ENCODE measurements at places on chromosomes 4 and X. TPM values are rescaled to one million over a fixed set of nuclear protein-coding genes. Genes with fewer than 3 reads are reported as not detected.
A peak's percentile ranks its signal among the peaks of the same experiment; 100 is the strongest.

GRCh38 chr4:133186210-133186609 is 37.1 kb downstream of the PCDH10 start:
- no peak for DNase-seq

DNA sequence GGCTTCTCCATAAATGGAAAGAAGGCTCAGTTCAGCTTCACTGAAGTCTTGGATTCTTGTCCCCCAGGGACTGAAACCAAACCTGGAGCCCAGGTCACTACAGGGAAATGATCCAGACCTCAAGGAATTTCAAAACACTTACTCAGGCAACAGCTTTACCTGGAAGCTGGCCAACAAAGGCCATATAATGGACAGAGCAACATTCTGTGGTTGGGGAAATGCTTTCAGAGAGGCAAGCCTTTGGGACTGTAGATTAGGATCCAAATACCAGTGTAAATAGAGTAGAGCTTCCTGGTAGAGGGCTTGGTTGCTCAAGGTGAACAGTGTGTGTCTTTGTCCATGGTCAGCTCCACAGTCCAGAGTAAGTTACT is 57.0 kb upstream of the PROM1 start:
- peak; percentile 80 for DNase-seq

DNA sequence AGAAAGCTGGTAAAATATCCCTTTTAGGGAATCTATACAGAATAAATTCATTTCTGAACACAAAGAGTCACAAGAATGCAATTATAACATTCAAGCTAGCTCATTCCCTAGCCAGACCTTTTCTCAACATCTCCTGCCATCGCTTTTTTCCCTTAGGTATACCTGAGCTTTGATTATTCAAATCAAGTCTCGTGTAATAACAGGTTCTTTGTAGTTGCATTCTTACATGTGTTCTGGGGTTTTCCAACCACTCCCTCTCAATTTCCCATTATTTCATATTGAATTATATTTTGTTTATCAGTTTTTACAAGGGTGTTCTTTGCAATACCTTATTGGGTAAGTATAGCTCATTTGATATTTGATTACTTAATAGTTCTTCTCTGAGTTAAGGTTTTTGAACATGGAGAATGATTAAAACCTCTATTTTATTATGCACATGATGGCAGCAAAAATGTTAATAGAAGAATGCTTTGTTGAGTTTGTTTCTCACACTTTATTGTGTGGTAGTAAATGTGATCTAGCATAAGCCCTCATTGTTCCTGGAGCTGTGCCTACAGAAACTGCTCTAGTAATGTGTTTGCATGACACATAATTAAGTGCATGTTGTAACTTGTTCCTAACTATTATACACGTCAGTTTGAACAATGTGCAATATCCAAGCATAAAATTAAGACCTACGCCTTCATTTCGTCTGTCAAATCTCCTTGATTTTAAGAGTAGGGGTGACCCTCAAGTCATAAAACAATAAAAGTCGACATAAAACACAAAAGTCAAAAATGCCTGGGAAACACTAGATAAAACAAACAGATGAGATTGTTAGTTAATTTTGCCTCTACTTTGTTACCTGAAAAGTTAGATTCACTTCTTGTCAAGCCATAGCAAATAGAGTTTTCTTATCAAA is 124.0 kb upstream of the POF1B start:
- DNase-seq = no peak

The PPP1R3F gene
- total RNA-seq = 14.7 TPM

The RS1 gene
- not detected for total RNA-seq

DNA sequence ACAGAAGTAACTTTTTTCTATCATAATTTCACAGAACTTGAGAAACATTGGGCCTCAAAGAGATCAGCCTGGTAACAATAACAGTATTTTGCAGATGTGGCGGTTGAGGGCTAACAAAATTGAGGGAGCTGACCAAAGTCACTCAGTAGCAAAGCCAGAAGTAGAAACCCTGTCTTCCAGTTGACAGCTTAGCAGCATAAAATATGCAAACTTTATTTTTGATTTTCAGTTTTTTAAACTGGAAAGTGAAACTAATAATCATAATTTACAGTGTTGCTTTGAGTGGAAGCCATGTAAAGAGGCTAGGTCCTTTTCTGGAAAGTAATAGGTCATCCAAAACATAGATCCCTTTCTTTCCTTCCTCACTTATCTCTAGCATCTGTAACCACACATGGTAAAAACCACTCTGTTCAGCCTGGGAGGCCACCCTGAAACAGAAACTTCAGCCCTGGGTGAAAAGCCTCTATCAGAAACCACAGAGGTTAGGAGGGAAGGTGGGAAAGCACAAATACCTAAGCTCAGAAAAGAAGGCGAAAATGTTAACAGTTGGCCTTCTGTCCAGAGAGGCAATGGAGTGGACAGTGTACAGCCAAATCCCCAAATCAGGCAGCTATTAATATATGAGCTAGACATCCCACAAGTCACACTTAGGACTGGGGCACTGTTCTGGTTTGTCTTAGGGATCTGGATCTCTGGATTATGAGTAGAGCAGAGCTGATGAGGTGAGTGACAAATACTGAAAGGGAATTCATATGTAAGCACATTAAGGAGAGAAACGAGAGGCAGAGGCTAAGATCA is 61.1 kb upstream of the ARSJ start:
- DNase-seq = peak; percentile 8

The TNIP3 gene
- total RNA-seq = not detected

The SLC34A2 gene
- total RNA-seq = 12.8 TPM

The PABPC5 gene
- not detected for total RNA-seq

- DNase-seq = peak; percentile 94
These were observed at the start of gene SPIN3 for GRCh38 chrX:56995271-56995994. TSS of gene SPIN3 (minus strand) at chrX:56995541. CDS start at chrX:56994947, 594 bp downstream.

GRCh38 chr4:123246085-123246484 is 150.5 kb upstream of the SPRY1 start:
- DNase-seq = no peak

DNA sequence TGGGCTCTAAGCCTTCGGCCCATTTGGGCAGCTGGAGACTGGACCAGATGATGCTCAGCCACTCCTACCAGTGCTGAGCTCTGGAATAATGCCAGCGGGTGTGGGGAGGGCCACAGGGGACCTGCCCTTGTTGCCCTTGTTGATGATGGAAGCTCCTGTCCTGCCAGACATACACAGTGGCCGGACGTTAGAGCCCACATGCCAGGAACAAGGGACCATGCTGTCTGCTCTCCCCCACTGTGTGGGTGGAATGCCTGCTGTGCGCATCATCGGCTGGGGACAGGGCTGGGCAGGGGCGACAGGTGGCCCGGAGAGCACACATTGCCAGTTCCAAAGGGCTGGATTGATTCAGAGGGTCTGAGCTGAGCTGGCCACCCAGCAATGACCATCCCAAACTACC is 2.0 kb downstream of the ABLIM2 start:
- no peak for DNase-seq

DNA sequence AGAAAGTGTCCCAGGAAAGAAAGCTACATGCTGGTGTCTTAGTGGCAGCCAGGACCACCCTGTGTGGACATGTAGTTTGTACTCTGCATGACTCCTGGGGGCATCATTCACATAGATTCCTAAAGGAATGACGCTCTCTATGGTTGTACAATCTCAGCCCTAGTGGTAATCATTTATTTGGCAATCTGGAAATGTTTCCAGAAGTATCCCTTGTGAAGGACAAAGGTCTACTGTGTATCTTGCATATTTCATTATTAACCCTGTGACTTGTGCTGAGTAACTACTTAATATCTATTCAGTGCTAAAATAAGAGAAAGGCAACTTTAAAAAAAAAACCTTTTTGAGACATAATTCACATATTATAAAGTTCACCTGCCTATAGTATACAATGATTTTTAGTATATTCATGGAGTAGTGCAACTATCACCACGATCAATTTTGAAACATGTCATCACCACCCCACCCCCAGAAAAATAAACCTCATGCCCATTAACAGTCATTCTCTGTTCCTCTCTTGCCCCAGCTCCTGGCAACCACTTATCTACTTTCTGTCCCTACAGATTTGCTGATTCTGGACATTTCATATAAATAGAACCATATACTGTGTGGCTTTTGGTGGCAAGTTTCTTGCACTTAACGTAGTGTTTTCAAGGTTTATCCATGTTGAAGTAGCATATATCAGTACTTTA is 51.7 kb downstream of the SHROOM3 start:
- DNase-seq = no peak

DNA sequence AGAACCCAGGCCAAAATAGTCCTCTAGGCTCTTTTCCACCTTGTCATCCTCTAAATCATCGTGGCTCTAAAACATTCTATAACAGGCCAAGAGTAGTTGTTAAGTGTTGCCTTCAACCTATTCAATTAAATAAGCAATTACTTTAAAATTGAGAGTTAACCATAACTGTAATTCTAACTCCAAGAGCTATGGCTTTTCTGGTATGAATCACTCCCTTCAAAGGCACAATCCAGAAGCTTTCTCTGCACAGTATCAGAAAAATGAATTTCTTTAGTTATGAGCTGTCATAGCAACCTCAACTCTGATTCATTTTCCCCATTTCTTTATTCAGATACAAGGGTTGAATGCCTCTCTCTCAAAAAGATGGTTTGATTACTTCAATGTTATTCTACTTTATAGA is 21.7 kb downstream of the INPP4B start:
- no peak for DNase-seq

DNA sequence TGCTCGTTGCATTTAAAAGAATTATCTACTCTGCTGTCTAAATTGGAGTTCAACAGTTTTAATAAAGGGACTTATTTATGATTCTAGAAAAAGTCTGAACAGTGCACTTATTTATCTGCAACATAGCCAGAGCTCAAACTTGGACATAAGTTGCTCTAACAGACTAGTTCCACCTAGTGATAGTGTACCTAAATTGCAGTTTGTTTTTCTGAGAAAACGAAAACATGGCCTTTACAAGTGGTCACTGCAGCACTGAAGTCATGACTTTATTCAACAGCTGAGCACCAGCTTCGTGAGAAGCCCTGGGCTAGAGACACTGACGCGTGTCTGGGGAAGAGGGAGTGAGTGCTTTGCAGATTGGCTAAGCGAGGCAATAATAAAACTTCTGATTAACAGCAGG is 77.3 kb upstream of the IGSF1 start:
- DNase-seq = no peak

The IBSP gene
- total RNA-seq = not detected

DNA sequence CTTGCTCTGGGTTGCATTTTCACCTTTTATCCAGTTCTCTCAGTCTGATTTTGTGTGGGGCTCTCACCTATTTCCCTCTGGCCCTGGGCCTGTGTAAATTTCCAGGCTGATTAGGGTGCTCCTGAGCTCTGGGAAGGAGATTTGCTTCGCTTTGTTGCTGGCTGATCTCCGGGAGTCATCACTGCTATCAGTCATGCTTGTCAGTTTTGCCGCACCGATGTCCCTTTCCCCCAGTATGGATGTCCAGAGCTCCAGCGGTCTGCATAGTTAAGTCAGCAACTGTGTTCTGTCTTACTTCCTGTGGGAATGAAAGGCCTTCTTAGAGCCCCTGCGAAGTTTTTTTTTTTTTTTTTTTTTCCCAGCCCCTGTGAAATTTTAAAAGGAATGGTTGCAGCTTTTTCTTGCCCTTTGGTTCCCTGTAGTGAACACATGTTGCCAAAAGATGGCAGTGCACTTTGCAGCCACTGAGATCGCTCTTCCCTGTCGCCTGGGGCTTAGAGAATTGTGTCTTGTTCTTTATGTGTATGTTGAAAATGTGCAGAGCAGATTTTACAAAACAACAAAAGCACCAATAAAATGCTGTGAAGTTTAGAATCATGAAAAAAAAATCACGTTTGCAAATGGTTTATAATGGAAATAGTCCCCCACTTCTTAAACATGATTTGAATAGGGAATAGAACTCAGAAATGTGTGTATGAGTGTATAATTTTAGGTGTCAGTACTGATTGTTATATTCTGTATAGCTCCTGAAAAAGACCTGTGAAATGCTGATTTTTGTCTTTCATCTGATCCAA is 109.1 kb upstream of the SLC4A4 start:
- peak; percentile 15 for DNase-seq

DNA sequence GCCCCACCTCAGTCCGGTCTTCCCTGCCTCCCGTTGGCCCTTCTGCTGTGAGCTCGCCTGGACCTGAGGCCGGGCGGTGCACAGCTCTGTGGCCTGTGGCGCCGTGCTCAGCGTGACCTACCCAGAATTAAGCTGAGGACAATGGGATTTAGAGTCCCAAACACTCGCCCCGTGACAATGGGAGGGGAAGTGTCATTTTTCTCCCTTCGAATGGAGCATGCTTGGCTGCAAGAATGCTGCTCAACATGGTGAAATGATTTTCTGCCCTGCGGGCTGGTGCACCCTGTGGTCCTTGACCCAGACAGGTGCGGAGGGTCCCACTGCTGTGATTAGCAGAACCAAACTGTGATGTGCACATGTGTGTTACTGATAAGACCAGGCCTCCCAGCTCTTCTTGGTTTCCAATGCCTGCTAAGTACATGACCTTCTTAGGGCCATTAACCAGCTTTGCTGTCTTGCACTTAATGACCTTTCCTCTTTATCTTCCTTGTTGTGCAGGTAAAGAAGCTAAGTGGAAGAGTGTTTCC is 772 bp downstream of the EOLA1 start:
- no peak for DNase-seq

- DNase-seq = no peak
These were observed 47.9 kb downstream of the ARHGAP24 start for GRCh38 chr4:85522836-85523235.

GRCh38 chrX:132395645-132396044 is 93.2 kb downstream of the MBNL3 start:
- DNase-seq = no peak

DNA sequence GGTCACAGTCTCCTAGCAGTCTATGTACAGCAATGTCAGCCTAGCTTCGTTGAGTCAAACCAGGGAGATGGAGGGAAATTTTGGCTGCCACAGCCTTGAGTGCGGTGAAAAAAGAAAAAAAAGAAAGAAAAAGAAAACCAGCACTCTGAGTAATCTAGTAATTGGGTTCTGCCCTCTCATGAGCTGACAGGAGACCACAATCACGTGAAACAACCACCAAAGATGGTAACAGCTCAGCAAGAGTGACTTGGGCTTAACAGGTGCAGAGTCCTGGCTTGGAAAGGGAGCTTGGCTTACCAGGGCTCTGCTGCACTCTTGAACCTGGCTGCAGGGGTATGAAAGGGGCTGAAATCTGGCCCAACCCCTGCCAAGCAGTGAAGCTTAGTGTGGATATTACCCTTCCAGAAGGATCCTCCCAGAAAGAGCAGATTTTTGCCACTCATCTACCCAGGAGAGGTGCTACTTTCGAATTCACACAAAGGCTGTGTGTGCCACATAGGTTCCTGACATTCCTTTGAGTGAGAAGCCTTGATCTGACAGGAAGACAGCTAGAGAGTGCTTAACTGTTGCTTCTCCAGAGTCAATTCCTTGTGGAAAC is 350.3 kb downstream of the PTTG2 start:
- no peak for DNase-seq

The AKAP14 gene
- total RNA-seq = not detected

DNA sequence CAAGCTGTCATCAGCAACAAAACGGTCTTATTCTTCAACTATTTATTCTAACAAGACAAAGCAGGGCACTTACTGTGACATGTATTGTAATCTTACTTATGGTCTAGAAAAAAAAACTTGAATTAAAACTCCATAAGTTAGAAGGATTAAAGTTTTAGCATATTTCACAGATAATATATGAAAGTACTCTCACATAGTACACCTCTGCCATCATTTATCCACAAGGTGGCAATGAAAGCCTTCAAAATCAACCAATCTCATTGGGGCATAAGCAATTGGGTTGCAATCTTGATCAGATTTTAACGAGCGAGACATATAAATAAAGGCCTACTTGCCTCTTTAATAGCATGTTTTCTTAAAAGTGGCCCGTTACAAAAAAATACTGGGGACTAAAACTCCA is 1382.9 kb downstream of the FAM133A start:
- no peak for DNase-seq

GRCh38 chr4:120561648-120562047 is 360.9 kb downstream of the PRDM5 start:
- DNase-seq = no peak

Data from Calu3 (cell line).